ENCODE measurements at places on chromosomes 6 and 20.

DNA sequence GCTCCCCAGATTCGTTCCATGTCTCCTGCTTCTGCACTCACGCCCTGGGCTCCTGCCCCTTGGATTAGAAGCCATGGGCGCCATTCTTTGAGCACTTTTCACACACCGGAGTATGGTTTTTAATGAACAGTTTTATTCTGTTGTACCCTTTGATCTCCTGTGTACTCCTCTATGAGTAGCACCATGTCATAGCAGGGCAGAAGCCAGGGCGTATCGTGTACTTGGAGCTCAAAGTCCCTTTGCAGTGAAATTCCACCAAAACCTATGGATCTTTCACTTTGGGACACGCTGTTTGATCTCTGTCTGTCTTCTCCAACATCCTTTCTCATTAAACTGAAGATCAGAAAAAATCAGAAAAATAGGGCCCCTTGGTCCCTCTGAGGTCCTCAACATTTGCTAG is 275.3 kb downstream of the NRN1 start:
- DNase-seq, result no peak

DNA sequence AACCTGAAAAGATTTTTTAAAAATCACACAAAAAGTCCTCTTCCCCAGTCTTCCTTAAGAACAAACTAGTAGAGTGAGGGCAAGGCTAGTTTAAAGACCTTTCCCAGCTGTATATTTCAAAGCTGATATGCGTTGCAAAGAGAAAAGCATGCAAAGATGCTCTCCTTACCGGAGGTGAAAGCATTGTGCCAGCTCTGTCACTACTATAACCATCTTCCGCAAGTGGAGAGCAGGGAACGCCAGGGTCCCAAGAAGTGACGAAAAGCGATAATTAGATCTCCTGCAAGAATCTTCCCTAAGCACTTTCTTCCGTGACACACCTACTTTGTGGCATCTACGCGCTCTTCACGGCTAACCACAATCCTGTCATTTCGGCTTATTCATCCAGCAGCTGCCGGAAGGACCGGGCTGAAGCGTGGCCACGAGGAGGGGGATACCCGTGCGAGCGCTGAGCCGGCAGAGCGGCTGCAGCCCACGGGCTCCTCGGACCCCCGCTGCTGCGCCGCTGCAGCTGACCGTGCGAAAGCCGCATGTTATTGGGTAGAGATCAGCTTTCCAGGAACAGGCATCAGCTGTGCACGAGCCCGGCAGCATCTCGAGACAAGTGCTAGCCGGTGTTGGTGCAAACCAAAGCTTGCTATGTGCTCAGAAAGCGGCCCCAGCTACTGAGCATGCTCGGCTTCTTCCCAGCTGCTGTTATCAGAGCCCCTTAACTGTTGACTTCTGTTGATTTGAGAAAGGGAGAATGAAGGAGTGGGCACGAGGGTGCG is 57.2 kb upstream of the ARHGAP18 start:
- DNase-seq, result peak; percentile 65

DNA sequence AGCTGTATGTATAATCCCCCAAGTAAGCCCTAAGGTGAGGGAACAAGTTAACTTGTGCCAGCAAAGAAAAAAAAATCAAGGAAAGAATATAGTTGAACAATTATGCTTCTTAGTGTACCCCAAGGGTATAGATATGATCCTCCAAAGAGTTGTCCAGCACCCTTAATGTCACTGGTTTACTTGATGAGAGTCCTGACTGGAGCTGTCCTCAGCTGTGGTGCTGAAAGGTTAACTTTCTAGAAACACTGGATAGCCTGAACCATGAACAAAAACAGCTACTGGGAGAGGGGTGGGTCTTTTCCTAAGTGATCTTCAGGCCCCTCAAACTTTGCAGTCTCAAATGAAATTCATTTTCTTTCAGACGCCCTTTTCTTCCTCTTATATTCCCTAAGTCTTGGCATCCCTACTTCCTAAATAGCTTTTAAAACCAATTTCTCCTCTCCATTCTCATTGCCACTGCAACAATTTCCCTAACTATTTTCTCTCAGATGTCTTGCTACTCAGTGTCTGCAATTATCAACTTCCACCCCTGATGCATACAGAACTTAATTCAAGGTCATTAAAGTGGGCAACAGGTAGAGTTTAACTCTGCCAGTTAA is 83.5 kb upstream of the PROKR2 start:
- DNase-seq, result peak; percentile 10

GRCh38 chr6:40588480-40588879 is 1.3 kb upstream of the LRFN2 start:
- no peak for DNase-seq

GRCh38 chr6:15341311-15342001 is 95.6 kb downstream of the JARID2 start:
- peak; percentile 71 for DNase-seq

- no peak for DNase-seq
Observed at GRCh38 chr6:113489952-113490746, 367.0 kb upstream of the MARCKS start.

- no peak for DNase-seq
Observed at GRCh38 chr6:2387445-2387844, 142.0 kb upstream of the GMDS start.

DNA sequence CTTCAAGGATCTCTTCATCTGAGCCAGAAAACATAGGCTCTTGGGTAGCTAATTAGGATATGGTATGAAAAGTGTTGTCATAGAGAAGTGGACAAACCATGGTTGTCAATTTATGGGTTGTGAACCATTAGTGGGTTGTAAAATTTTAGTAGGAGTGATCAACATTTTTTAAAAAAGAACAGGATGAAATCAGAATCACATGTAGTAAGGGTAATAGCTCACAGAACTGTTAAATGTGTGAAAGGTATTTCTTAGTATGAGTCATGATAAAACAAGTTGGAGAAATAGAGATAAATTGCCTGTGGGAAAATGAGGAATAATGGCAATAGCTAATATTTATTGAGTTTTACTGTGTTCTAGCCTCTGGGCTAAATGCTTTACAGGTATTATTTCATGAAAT is 113.4 kb downstream of the MAP3K4 start:
- no peak for DNase-seq

DNA sequence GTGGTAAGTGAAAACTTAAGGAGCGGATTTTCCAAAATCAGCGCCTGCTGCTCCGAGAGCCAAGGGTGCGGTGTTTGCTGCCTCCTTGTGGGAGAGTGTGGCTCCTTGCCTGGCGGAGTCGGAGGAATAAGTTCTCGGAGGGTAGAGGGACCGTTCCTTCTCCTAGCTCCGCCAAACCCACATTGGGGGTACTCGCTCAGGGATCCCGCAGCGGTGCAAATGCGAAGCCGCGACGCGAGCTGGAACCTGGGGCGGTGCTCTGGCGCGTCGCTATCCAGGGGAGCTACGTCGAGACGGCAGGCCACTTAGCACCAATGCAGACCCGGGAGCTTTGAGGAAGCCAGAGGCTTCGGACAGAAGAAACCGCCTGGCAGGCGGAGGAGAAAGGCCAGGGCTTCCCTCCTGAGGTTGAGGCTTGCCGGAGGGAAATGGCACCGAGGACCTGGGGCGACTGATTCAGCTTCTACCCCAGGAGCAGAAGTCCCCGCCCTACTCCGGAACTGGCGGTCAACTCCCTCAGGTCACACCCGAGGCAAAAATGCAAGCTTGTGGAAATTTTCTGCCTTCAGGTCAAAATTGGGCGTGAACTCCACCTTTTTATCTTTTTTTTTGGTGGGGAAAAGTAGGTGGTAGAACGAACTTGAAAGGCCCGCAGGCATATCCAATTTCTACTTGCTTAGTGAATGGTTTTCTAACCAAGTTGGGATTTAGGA is 5.7 kb upstream of the DDX43 start:
- DNase-seq, result peak; percentile 57

- peak; percentile 52 for DNase-seq
Observed at GRCh38 chr20:52083627-52084232, 107.8 kb downstream of the ZFP64 start.

DNA sequence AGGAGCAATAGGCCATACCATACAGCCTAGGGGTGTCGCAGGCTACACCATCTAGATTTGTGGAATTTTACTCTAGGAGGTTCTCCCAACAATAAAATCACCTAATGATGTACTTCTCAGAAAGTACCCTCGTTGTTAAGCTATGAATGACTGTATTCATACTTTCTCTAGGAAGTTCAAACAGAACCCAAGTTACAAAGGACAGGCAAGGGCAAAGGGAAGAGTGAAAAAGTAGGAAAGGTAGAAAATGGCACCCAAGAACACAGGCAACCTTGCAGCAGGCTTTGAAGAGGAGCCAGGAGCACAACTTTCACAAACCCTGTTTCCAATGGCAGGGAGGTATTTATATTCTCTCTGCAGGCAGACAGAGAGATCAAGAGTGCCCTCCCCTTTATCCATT is 67.2 kb downstream of the B4GALT5 start:
- DNase-seq, result no peak

- no peak for DNase-seq
Observed at GRCh38 chr20:45355209-45356084, 7.2 kb upstream of the SDC4 start.

- peak; percentile 41 for DNase-seq
Observed at GRCh38 chr20:50558483-50558925, 48.3 kb downstream of the PTPN1 start.

DNA sequence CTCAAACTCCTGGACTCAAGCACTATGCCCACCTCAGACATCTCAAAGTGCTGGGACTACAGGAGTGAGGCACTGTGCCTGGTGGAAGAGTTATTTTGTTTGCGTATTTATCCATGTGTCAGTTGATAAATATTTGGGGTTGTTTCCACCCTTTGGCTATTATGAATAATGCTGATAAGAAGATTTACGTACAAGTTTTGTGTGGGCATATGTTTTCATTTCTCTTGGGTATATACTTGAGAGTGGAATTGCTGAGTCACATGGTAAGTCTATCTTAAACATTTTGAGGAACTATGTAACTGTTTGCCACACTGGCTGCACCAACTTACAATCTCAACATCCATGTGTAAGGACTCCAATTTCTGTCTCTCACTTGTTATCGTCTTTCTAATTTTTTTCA is 200.3 kb downstream of the RNGTT start:
- DNase-seq, result peak; percentile 2

DNA sequence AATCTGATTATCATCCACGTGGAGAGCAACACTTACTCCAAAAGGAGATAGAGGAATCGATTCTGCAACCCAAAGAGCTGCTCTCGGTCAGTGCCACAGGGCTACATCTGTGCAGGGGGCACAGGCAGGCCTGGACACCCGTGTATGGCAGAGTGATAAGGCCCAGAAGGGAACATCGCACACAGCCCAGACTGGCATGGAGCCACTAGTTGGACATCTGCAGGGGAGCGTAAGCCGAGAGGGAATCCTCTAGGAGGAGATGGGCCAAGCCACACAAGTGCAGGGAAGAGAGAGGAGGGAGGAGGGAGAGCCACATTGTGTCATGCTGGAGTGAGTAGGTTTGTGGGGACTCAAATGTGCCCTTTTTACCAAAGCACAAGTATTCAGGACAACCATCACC is 50.4 kb upstream of the ENTPD6 start:
- DNase-seq, result no peak

All from erythroblast (primary cell).